Activated CD4-positive, alpha-beta memory T cell treated with anti-CD3 and anti-CD28 coated beads for 36 hours (primary cell): ENCODE measurements at places on chromosomes 1 and 21. TPM values are rescaled to one million over a fixed set of nuclear protein-coding genes. Genes with fewer than 3 reads are reported as not detected.

Gene RAB42
- total RNA-seq, result not detected

Gene FCGR3B
- not detected for total RNA-seq

Gene VWA5B1
- not detected for total RNA-seq

Gene ETNK2
- 1.6 TPM for total RNA-seq

Gene CD48
- total RNA-seq, result 190 TPM

Gene KIF21B
- total RNA-seq, result 56.6 TPM

Gene NCAM2
- not detected for total RNA-seq

Gene FCRLB
- total RNA-seq, result not detected

Gene LIN28A
- total RNA-seq, result not detected

Gene SHCBP1L
- total RNA-seq, result not detected

Gene TMEM269
- 0.15 TPM for total RNA-seq

Gene C1orf226
- 0.12 TPM for total RNA-seq

Gene TSPAN1
- total RNA-seq, result 0.53 TPM

Gene IL6R
- total RNA-seq, result 30.2 TPM

Gene MSH4
- 0.43 TPM for total RNA-seq

Gene OPRD1
- not detected for total RNA-seq

Gene CELSR2
- total RNA-seq, result 1.3 TPM
